Anterior cingulate cortex (tissue), 58 donors: ENCODE measurements at places on chromosomes 3 and 15.

- DNase-seq, result no peak
Measured at GRCh38 chr3:77919244-77919643, 879.3 kb downstream of the ROBO2 start.

GRCh38 chr3:140950863-140951262 lies 9.2 kb downstream of the SLC25A36 start:
- DNase-seq, result no peak

DNA sequence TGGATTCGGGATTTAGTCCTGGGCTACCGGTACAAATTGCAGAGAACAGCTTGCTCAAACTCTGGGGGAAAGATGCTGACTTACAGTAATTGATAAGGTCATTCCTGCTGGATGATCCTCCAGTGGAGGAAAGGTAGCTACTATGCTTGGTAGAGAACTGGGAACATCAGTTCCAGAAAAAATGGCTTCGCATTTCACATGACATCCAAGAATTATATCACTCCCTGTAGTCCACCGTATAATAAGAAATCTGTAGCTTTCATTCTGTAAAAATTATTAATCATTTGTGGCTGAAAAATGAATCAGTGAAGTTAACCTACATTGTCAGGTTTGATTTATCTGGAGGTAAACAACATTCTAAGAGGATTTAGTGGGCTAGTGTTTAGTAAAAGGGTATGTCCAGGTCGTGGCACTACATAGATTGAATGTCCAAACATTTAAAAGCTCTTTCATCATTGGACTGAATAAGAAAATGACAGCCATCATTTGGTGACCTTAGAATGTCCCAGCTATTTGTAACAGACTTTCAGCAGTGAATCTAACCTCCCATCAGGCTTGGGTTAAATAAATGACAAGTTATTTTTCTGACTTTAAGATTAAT lies 203.2 kb upstream of the TMCO5A start:
- no peak for DNase-seq

- DNase-seq, result no peak
Measured at GRCh38 chr3:163548015-163548414, 1530.3 kb downstream of the SI start.

GRCh38 chr3:7917443-7918151 lies 584.0 kb upstream of the LMCD1 start:
- DNase-seq, result no peak

GRCh38 chr3:25460751-25461150 lies 32.7 kb downstream of the RARB start:
- DNase-seq, result no peak

- DNase-seq, result no peak
Measured at GRCh38 chr3:61334783-61335182, 83.5 kb upstream of the FHIT start.

DNA sequence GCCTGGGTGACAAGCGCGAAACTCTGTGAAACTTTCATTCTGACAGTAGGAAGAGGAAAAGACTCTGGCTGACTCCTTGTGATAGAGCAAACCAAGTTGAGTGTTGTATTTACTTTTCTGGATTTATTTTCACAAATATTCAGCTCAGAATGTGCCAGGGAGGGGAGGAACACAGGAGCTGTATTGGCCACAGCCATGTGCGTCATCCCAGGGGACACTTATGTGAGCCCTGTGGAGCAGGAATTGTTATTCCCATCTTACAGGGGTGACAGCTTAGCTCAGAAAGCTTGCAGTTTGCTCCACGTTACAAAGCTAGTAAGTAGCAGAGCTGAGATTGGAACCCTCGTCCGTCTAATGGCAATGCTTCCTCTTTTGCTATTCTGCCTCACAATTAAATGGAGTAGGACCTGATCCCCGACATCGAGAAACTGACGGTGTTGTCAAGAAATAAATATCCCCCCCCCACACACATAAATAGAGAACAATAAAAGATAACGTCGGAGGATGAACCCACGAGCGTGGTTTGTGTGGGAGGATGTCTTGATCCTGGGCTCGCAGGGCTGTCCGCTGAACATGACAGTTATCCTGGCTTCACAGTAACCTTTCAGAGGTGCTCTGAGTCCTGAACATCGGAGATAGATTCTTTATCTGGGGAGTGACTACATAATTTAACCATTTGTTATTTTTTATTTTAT lies 151.6 kb upstream of the CTDSPL start:
- DNase-seq, result no peak

GRCh38 chr3:174466471-174467054 lies 392.6 kb upstream of the NAALADL2 start:
- no peak for DNase-seq

DNA sequence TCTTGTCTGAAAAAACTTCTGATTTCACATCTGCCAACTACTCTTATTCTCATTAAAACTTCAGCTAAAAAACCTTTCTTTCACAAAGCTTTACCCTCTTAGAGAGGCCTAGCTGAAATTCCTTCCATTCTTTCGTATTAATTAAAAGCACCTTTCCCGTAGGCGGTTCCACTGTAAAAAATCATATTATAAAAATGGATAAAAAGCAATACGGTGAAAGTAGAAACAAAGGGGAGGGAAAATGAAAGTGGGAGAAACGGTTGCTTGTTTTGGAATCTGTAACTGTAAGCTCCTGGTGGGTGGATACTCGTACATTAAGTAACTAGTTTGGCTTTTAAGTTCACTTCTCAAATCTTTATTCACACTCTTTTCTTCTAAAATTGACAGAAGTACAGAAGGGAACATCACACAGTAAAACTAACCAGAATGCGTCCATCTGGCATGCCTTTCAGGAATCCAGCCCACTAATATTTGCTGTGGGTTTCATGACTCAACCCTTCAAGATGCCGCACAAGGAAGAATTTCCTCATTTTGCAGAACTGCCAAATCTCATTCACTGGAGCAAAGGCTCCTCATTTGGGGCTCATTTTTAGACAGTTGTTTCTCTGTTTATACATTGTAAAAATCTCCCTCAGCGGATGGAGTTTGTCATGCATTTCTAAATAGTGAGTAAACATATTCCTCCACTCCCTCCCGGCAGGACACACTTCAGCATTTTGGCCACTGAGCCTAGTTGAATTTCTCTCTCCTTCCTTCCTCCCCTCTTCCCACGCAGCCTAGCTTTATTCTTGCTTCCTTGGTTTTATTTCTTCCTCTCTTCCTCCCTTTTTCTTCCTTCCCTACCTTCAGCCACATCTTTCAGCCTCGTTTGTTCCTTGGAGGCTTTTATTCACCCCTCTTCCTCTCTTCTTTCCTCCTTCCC lies 419.5 kb upstream of the NAALADL2 start:
- no peak for DNase-seq

GRCh38 chr15:33242165-33242564 lies 47.7 kb upstream of the FMN1 start:
- no peak for DNase-seq

DNA sequence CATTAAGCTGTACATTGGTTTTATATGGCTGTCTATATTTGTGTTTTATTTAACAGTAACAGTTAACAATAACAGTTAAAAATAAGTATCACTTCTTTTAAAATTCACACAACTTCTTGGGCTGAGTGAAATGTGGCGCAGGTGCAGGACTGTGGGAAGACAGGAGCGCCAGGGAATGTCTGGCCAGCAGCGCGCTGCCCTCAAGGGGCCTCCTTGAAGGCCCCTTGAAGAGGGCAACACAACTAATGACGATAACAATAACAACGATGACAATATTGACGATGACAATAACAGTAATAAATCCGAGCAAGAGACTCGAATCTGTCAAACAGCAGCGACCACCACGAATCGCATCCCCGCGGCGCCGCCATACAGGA lies 411 bp upstream of the PPP2R3A start:
- no peak for DNase-seq

DNA sequence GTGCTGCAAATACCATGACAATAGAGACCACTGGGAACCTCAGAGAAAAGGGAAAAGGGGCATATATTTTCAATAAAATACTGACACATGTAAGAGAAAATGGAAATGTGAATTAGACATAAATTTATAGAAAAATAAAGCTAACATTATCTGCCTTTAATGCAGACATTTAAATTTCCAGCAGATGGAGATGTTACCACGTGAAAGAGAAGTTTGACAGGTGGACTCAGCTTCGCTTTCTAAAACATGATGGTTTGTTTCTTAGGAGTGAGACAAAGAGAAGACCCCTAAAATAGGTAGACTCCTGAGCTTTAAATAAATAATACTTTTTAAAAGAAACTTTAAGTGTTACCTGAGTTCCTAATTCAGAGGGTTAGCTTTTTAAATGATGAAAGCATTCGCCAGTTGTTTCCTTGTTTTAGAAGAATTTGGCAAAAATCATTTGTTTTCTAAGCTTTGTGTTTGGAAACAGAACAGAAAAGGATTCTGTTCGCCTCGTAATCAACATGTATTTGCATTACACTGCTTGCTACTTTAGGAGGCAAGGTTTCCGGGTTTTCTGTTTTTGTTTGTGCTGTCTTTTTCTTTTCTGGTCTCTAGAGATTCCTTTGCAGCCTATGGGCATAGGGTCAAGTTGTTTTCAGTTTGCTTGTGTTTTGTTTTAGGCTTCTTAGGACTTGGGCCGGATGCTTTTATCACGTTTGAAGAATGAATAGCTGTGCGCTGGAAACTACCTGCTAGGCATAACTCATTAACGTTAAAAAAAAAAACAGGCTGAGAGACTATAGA lies 271.4 kb downstream of the THSD4 start:
- no peak for DNase-seq

GRCh38 chr15:58434334-58434875 lies 2.6 kb downstream of the LIPC start:
- DNase-seq, result no peak

DNA sequence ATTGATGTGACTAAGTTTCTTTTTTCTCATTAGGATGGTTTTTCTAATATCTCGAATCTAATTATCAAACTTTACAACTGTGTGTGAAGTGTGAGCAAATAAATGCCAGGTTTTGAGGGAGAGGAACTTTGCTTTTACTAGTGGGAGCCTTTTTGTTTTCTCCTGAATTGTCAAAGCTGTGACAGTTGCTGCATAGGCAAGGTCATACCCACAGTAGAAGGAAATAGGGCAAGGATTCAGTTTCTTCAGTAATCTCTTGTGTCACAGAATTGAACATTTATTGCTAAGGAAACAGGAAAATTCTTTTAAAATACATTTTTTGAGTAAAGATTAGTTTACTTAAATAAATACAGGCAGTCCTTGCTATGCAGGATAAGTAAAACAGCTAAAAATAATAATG lies 19.5 kb downstream of the GMPS start:
- DNase-seq, result no peak

GRCh38 chr3:156395961-156396710 lies 158.8 kb downstream of the SSR3 start:
- DNase-seq, result no peak

DNA sequence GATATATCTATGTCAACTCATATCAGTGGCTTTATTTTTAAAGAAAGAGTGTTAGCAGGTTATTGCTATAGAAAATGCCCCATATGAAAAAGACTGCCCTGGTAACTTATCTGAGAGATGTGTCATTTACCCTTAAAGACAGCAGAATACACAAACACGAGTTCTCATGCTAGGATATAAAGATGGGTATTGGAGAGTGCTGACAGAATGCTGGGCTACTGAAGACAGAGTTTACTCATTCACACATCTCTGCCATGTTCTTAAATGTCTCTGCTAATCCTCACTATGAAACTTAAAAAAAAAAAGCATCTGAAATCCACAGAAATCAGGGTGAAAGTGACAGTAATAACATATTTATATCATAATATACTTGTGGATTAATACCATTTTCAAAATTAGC lies 126.7 kb downstream of the FOXP1 start:
- no peak for DNase-seq

DNA sequence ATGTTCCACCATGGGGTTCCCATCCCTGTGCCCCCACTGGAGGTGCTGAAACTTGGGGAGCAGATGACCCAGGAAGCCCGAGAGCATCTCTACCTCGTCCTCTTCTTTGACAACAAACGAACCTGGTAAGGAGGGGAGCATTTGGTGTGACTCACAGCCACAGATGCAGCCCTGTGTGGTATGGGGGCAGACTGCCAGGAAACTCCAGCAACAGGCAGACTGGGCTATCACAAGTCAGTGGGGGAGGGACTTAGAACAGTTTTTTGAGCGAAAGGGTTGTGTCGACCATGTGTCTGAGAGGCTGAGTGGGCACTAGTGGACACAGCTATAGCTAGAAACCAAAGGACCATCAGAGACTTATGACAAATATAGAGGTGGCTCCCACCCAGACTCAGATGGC lies 3.4 kb upstream of the OGG1 start:
- DNase-seq, result no peak

GRCh38 chr3:115052906-115053305 lies 94.2 kb downstream of the ZBTB20 start:
- no peak for DNase-seq

DNA sequence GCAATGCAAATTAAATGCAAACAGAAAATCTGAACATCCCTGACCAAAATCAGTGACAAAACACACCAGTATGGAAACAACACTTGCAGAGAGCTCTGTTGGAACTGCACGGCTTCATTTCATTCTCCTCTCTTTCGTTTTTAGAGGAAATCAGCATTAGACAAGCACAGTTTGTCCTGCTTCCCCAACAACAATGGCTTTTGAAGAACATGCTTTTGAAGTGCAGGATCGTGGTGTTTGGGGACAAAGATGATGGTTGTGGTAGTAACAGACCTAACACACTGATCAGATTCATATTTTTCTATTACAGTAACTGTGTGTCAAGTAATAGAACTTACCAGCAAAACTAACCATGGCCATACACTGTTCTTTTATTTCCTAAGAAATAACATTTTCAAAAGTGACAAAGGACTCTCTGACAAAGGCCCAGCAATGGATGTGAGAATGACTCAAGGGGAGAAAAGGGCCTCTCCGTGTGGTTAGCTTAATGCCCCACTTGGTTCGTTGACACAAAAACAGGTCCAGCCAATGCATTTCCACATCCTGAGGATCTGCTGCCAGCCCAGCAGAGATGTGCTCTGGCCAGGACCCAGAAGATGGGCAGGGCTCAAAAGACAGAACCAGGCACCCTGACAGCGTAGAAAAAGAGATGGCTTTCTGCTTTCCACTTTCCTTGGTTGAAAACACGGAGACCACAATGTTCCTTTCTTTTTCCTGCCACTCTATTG lies 84.1 kb downstream of the CCNL1 start:
- no peak for DNase-seq

- no peak for DNase-seq
Measured at GRCh38 chr3:40490916-40491315, 14.0 kb downstream of the ZNF619 start.

DNA sequence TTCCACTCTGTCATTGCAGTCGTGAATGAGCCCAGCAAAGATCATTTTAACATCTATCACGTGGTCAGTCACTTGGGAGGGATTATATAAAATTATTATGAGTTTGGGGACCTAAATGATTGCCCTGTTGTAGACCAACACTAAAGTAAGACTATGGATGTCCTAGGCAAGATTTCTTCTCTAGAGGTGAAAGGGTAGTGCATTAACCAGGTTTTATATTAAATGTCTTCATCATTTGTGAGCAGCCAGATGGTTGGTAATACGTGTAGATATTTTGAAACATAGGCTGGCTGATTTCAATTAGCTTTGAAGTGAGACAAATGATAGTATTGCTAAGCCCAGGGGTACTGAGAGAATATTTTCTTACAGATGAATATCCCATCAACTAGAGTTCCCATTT lies 150.3 kb upstream of the TSPAN3 start:
- no peak for DNase-seq

- no peak for DNase-seq
Measured at GRCh38 chr3:133428552-133428951, 28.7 kb downstream of the BFSP2 start.

- DNase-seq, result no peak
Measured at GRCh38 chr15:57411945-57412768, 35.9 kb downstream of the CGNL1 start.
